HepG2 (cell line): ENCODE measurements at places on chromosomes 12 and 14. TPM values are rescaled to one million over a fixed set of nuclear protein-coding genes. Genes with fewer than 3 reads are reported as not detected.
A peak's percentile ranks its signal among the peaks of the same experiment; 100 is the strongest.

Gene EMP1
- 0.13 TPM in 1 of 2 replicates, not detected in the other for total RNA-seq

Gene BIN2
- total RNA-seq = not detected in 2 replicates

Gene SDR9C7
- total RNA-seq = not detected in 2 replicates

Gene PDZRN4
- not detected in 2 replicates for total RNA-seq

Gene AJUBA
- total RNA-seq = 109 and 157 TPM in 2 replicates

Gene PSMC6
- 210 and 318 TPM in 2 replicates for total RNA-seq

Gene KLRC3
- total RNA-seq = not detected in 2 replicates

- peaks cover 3% of the 10 kb centered on the region; the same call in 1 of the 2 replicates for H3K36me3 ChIP-seq
- H3K27ac ChIP-seq = no peak overlapping the region
- H3K4me3 ChIP-seq = no peak overlapping the region
- H3K27me3 ChIP-seq = no peaks in the 10 kb centered on the region
- no peak for DNase-seq
Measured at GRCh38 chr14:50822501-50823042, 8.4 kb downstream of the NIN start.

- peaks cover 48% of the 10 kb centered on the region for H3K27me3 ChIP-seq
- H3K4me1 ChIP-seq = peaks cover 24% of the 10 kb centered on the region
- peak; percentile 34 for DNase-seq
- no peak overlapping the region for H3K27ac ChIP-seq
Measured at GRCh38 chr12:49288412-49288853, 6.5 kb upstream of the PRPH start.

DNA sequence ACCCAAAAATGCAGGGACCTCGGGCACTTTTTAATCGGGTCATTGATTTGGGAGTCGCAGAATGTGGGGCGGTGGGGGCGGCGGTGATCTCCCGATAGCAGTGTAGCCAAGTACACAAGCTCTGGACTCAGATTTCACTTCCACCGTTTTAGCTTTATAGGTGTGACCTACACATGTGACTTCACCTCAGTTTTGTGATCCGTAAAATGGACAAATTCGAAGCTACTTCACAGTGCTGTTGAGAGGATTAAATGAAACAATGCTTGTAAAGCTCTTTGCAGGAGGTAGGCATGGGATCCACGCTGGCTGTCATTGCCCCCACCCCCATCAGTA lies 478 bp downstream of the RITA1 start:
- DNase-seq = peak; percentile 31
- peak overlapping the region; percentile 93 for H3K27ac ChIP-seq
- H3K27me3 ChIP-seq = no peaks in the 10 kb centered on the region

- H3K27me3 ChIP-seq = no peaks in the 10 kb centered on the region
- no peak overlapping the region for H3K27ac ChIP-seq
- no peak for DNase-seq
- no peaks in the 10 kb centered on the region for H3K4me1 ChIP-seq
Measured at GRCh38 chr12:80129895-80130530, 30.7 kb downstream of the OTOGL start.

DNA sequence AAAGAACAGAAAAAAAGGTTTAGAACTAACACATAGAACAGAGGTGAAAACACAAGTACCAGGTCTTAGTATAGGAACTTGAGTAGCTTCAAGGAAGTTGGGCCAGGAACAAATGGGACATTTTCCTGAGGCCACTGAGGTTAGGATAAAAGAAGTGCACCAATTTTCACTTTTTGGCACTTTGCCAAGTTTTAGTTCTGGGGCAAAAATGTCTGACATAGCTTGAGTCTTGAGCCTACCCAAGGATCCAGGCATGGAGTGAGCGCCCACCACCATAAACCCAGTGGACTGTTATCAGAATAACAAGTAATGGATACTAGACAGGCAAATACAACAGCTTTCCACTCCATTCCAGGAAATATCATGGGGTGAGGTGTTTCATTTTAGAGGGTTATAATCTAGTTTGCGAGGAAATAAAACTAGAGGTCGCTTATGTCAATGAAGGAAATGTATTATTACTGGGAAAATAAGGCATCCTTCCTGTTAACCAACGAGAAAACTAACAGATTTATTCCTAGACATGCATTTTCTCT lies 199.7 kb upstream of the HMGA2 start:
- no peak for DNase-seq
- no peaks in the 10 kb centered on the region for H3K36me3 ChIP-seq
- H3K27me3 ChIP-seq = 0 out of 3 replicates have a peak, but pooled peaks cover 3% of the 10 kb centered on the region
- H3K27ac ChIP-seq = no peak overlapping the region

GRCh38 chr14:73743431-73743931 lies 29.3 kb upstream of the PNMA1 start:
- H3K4me1 ChIP-seq = peaks cover 87% of the 10 kb centered on the region
- DNase-seq = no peak
- H3K27ac ChIP-seq = no peak overlapping the region
- H3K4me3 ChIP-seq = no peak overlapping the region

GRCh38 chr12:75062691-75063090 lies 146.9 kb downstream of the KCNC2 start:
- H3K36me3 ChIP-seq = no peaks in the 10 kb centered on the region
- no peaks in the 10 kb centered on the region for H3K4me1 ChIP-seq

DNA sequence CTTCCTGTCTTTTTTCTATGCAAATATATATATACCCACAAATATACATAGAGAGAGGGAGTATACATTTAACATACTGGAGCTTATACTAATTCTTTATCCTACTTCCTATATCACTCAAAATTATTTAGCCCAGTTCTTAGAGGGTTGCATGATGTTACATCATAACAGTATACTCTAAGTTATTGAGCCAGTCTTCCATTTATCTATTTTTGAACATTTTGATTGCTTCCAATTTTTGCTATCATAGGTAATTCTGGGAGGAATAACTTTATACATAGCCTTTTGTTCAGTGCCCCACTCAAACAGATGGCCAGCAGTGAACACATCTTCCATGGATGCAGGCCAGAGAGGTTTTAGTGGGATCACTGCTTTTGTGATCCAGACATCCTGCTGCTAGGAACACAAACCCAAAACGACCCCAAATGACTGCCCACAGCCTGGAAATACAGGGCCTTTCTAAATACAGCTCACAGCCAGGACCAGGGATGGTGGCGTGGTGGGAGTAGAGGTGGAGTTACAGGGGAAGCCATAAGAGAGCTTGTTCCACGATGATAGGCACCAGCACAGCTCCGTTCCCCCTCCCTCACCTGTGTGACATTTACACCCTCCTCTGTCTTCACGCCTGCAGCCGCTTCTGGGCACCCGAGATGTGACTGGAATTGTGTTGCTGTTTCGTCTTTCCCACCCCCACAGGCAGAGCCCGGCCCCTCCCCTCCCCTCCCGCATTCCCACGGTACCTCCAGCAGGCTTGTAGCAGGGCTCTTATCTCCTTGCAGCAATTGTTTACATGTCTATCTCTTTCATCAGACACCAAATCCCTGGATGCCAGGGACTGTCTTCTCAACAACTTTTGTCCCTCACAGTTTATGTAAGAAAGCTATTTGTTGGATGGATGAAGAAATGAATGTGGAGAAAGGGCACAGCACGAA lies 30.7 kb upstream of the HDAC7 start:
- H3K27me3 ChIP-seq = no peaks in the 10 kb centered on the region
- H3K4me1 ChIP-seq = peaks cover 36% of the 10 kb centered on the region
- H3K27ac ChIP-seq = no peak overlapping the region
- H3K4me3 ChIP-seq = no peak overlapping the region
- H3K36me3 ChIP-seq = no peaks in the 10 kb centered on the region

- no peaks in the 10 kb centered on the region for H3K4me1 ChIP-seq
- no peak for DNase-seq
- no peak overlapping the region for H3K4me3 ChIP-seq
- no peak overlapping the region for H3K27ac ChIP-seq
- H3K27me3 ChIP-seq = peaks cover 28% of the 10 kb centered on the region
- no peaks in the 10 kb centered on the region for H3K36me3 ChIP-seq
Measured at GRCh38 chr14:104443391-104444158, 136.0 kb upstream of the C14orf180 start.

- H3K27me3 ChIP-seq = no peaks in the 10 kb centered on the region
- peaks cover 45% of the 10 kb centered on the region for H3K4me1 ChIP-seq
- no peak for DNase-seq
Measured at GRCh38 chr14:60662982-60663381, 13.7 kb upstream of the SIX1 start.

DNA sequence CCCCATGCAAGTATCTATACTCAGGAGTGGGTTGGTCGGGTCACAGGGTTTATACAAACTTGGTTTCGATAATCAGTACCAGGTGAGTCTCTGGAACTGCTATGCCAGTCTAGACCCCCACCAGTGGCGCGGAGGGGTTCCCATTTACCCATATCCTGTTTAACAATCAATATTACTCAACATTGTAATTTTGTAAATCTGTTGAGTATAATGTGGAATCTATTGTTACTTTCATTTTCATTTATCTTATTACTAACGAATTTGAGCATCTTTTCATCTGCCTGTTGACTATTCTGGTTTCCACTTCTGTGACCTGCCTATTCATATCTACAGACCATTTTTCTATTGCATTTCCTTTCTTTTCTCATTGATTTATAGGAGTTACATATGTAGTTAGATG lies 275.2 kb upstream of the CRY1 start:
- no peak overlapping the region for H3K4me3 ChIP-seq
- no peak overlapping the region for H3K27ac ChIP-seq
- H3K4me1 ChIP-seq = peaks cover 26% of the 10 kb centered on the region
- no peak for DNase-seq
- no peaks in the 10 kb centered on the region for H3K27me3 ChIP-seq
- no peaks in the 10 kb centered on the region for H3K36me3 ChIP-seq

DNA sequence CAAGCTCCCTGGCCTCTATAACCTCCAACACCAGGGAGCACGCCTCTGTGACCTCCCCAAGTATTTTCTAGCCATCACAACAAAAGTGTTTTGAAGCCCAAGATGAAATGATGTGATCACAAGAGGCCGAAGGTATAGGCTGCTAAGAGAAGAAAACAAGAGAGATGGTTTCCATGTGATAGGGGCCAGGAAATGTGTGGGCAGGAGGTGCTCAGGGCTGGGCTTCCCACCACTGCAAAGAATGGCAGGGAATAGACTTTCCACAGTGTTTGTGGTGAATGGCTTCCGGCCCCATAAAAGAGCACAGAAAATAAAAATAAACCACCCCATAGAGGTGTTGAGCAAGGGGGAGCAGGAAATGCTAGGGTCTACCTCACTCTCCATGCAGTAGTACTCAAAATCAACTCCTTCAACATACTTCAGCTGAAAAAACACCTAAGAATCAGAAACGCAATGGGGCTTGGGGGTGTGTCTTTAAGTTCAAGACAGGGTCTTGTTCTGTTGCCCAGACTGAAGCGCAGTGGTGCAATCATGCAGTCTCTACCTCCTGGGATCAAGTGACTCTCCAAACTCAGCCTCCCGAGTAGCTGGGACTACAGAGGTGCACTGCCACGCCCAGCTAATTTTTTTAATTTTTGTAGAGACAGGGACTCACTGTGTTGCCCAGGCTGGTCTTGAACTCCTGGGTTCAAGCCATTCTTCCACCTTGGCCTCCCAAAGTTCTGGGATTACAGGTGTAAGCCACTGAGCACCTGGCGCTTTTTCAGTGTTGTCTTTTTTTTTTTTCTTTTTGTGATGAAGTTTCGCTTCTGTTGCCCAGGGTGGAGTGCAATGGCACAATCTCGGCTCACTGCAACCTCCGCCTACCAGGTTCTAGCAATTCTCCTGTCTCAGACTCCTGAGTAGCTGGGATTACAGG lies 27.1 kb downstream of the DAD1 start:
- no peaks in the 10 kb centered on the region for H3K27me3 ChIP-seq
- DNase-seq = peak; percentile 60
- H3K4me1 ChIP-seq = peaks cover 61% of the 10 kb centered on the region
- no peak overlapping the region for H3K4me3 ChIP-seq

DNA sequence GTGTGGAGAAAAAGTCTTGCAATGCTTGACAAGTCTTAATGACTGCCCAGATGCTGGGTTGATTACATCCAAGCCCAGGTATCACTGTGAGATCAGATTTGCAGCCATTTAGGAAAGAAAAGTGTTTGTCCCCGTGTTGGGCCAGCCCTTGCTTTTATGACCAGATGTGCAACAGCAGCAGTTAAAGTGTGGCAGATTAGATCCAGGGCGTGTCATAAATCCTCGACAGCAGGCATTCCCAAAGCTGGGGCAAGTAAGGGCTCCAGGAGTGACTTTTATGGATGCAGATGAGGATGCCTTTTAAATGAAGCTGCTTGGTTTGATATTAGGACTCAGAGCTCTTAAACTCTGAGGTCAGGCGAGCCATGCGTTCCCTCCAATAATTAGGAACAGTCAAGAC lies 1.7 kb downstream of the SMOC1 start:
- no peaks in the 10 kb centered on the region for H3K36me3 ChIP-seq
- peaks cover 65% of the 10 kb centered on the region for H3K4me1 ChIP-seq
- no peaks in the 10 kb centered on the region; the same call in 2 of the 3 replicates for H3K27me3 ChIP-seq
- H3K27ac ChIP-seq = peak overlapping the region; percentile 71
- peak overlapping the region; percentile 91 for H3K4me3 ChIP-seq

DNA sequence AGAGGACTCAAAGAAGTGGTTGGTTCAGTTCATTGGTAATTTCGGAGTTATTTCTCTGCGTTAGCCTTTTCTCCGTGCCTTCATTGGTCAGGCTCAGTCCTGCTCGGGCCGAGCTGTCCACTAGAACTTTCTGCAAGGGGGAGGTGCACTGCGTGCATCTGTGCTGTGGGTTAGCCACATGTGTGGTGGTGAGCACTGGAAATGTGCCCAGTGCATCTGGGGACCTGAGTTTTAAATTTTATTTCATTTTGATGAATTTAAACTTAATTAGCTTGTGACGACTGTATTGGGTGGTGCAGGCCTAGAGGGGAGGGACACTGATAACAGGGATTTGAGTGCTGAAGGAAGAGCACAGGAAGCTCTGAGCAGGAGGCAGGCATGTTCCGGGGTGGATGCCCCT lies 24.5 kb downstream of the SETD1B start:
- peaks cover 25% of the 10 kb centered on the region for H3K36me3 ChIP-seq
- H3K27ac ChIP-seq = no peak overlapping the region
- no peaks in the 10 kb centered on the region for H3K27me3 ChIP-seq
- H3K4me1 ChIP-seq = no peaks in the 10 kb centered on the region

DNA sequence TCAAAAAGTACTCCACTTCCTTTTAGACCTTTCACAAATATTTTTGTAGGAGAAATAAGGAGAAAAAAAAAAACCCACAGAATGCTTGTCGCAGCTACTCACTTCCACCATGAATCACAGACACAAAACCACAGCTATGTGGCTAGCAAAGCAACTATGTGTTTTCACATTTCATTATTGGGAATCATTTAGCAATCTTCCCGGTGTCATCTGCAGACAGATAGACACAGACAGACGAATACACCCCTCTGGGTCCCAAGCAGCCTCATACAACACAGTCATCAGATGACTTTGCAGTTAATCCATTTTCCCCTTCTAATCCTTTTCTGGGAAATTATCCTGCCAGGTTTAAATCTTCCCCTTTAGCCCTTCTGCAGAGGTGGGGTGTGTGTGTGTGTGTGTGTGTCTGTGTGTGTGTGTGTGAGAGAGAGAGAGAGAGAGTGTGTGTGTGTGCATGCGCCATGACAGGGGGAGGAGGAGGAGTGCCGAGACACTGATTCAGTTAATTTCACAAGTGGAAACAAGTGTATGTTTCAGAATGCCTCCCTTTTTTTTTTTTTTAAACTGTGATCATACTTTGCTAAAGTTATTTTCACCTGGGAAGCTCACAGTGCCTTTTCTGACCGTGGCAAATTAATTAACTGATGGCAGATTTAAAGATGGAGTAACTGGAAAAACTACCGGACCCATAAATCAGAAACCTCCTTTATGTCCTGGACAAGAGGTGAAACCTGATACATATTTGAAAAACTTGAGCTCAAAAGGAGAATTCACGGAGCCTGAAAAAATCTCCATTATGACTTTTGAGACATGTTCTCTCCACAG lies 39.9 kb downstream of the LTBP2 start:
- DNase-seq = peak; percentile 38
- no peak overlapping the region for H3K4me3 ChIP-seq
- H3K4me1 ChIP-seq = peaks cover 31% of the 10 kb centered on the region
- H3K27me3 ChIP-seq = peaks cover 12% of the 10 kb centered on the region; the same call in 1 of the 3 replicates
- no peaks in the 10 kb centered on the region for H3K36me3 ChIP-seq
